Stimulated activated CD4-positive, alpha-beta T cell treated with anti-CD3 and anti-CD28 coated beads, Interleukin-4, amount 100 ng/mL, for 48 hours (primary cell): ENCODE measurements at places on chromosomes 7 and 10.
A peak's percentile ranks its signal among the peaks of the same experiment; 100 is the strongest.

GRCh38 chr10:1240341-1240775, 184.2 kb downstream of the WDR37 start:
- no peak for DNase-seq

DNA sequence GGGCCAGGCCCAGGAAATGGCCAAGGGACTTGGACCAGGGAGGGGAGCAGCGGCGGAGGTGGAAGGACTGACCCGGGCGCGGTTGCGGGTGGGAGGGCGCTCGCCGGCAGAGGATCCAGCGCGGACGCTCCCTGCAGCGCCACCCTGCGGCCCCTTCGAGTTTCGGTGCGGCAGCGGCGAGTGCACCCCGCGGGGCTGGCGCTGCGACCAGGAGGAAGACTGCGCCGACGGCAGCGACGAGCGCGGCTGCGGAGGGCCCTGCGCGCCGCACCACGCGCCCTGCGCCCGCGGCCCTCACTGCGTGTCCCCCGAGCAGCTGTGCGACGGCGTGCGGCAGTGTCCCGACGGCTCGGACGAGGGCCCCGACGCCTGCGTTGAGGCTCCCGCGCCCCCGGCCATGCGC, 16.8 kb upstream of the ZNF467 start:
- peak; percentile 60 for DNase-seq

- no peak for DNase-seq
Observed at GRCh38 chr7:2100278-2101208, 132.2 kb downstream of the MAD1L1 start.

DNA sequence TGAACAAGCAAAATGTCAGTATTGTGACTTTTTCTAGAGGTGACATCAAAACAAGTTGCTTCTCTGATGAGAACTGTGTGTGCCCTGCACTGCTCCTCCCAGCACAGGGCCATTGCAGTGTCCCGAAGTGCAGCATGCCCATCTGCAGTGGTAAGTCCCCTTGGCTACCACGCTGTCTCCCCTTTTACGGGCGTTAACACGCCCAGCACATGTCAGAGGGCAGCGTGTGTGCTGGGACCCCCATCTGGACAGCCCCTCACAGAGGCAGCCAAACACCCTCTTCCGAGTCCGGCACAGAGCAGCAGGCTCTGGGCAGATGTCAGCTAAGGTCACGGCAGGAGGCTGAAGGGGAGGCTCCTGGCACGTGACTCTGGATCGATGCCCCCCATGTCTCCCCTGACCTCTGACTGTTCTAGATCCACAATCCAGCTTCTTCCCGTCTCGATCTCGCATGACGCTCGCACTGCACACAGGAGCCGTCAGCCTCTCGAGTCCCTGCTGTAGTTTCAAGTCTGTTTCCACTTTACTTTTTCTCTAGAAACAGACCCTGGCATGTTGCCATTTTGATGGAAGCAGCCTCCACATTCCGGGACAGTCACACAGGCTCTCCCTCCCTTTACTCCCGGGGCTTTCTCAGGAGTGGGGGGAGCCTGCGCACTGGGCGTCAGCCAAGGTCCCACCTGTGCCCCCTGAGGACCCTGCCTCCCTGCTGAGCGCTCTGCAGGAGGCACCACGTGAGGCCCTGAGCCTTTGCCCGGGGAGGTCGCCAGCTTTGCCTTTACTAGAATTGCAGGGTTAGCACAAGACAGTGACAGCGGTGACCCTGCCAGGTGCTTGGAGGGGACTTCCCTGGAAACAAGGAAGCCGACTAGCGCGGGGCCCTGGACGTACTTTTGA, 133.8 kb downstream of the TCERG1L start:
- no peak for DNase-seq

GRCh38 chr7:929311-929711, 25.2 kb downstream of the ADAP1 start:
- no peak for DNase-seq

GRCh38 chr10:27611744-27612550, 107.8 kb downstream of the RAB18 start:
- no peak for DNase-seq

- no peak for DNase-seq
Observed at GRCh38 chr10:35640474-35640873, 1.6 kb downstream of the FZD8 start.

GRCh38 chr10:75228834-75229233, 6.9 kb downstream of the COMTD1 start:
- DNase-seq, result no peak

GRCh38 chr10:49446031-49446430, 50.1 kb upstream of the DRGX start:
- DNase-seq, result no peak

DNA sequence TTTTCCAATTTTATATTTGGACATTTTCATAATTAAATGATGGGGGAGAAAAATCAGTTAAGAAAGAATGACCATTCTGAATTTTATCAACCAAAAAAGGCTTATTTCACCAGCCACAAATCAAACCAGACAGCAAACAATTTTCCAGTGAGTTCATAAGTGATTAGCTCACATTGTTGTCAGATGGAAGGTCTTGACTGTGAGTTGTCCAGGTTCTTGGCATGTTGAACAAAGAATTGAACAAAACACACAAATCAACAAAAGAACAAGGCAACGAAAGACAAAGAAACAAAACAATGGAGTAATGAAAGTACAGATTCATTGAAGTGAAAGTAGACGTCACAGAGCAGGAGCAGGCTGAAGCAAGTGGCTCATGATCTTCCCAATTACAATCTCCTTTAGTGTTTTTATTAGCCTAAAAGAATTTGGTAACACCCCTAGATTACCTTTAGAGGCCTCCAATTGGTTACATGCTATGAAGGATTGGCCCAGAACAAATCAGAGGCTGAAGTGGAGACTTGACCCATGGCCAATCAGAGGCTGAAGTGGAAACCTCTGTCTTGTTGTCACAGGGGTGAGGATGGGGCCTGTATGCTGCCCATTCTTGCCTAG, 248.7 kb downstream of the NEBL start:
- no peak for DNase-seq

- no peak for DNase-seq
Observed at GRCh38 chr7:146654048-146654447, 537.4 kb downstream of the CNTNAP2 start.

GRCh38 chr7:27124096-27124901, 6.3 kb downstream of the HOXA4 start:
- DNase-seq, result no peak
